ENCODE measurements at places on chromosomes 5 and 9.
A peak's percentile ranks its signal among the peaks of the same experiment; 100 is the strongest.

- no peak for DNase-seq
These were observed 49.7 kb downstream of the MYO10 start for GRCh38 chr5:16886366-16886736.

DNA sequence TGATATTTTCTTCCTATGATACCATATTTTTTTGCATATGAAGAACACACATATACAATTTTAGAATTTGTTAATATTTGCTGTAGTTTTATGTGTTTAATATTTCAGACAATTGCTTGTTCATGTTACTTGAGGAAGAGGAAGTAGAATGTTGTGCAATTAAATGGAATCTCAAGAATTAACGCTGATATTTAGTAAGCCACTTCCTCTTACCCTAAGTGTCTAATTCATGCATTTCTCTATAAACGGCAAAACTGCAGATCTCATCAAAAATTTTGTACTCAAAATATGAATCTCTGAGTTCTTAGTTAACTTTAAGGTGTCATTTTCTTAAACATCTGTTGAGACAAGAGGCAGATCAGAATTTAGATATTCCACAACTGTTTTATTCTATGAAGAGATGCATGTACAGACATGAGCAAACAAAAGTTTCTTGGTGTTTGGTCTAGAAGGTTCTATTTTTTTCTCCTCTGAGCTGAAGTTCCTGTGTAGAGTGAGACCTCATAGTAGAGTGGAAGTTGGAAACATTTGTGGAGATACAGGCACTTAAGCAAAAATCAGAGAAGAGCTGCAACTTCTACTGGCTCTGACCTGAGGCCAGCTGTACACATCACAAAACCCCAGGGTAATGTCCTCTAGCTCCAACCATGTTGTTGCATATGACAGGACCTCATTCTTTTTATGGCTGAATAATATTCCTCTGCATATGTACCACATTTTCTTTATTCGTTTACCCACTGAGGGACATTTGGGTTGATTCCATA, 16.6 kb upstream of the TGFBI start:
- no peak for DNase-seq

GRCh38 chr5:90909101-90909503, 350.5 kb downstream of the ADGRV1 start:
- DNase-seq: no peak

DNA sequence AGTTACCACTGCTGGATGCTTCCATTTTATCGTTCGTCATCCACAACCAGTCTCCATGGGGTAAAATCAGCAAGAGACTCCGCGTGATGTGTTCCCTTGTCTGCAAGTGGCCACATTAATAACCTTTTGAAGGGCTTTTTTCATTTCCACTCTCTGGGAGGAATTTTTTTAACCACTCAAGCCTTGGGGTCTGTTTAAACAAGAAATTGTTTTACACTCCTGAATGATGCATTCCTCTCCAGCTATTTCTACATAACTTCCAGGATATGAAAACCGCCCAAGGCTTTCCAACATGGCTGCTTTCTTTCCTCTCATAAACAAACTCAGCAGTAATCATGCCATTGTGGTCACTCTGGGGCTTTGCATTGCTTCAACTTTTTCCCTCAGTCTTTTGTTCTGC, 217.2 kb upstream of the DAPK1 start:
- no peak for DNase-seq

DNA sequence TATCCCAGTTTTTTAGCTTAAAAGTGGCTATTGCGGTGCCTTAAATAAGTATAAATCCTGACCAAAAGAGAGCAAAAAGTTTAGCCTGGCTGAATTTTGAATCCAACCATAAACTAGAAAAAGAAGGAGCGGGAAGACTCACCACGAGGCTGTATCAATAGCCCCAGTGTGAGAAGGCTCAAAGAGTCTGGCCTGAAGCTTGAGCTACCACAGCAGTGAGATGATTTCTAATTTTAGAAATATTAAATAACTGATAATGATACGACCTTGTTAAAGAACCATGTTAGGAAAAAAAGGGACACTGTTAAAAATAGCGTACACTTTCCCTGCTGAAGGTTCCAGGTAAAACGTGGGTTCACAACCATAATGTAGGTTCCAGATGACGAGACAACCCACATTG, 134.1 kb upstream of the ZNF462 start:
- no peak for DNase-seq

- DNase-seq: no peak
These were observed 193.3 kb upstream of the SNX2 start for GRCh38 chr5:122581629-122582028.

GRCh38 chr9:93659837-93660177, 83.4 kb downstream of the PHF2 start:
- DNase-seq: no peak

DNA sequence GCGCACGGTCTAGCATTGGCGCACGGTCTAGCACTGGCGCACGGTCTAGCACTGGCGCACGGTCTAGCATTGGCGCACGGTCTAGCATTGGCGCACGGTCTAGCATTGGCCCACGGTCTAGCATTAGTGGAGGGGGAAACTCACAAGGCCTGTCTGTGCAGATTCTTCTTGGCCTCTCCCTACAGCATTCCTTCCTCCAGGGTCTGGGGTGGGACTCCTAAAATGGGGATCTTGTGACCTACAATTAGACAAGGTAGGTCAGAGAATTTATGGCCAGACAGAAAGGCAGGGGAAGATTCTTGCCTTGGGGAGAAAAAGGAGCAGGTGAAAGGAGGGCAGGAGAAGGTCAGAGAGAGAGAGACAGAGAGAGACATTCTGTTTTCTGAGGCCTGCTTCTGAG, 5.4 kb upstream of the GBGT1 start:
- no peak for DNase-seq

- no peak for DNase-seq
These were observed 137.2 kb upstream of the ZNF608 start for GRCh38 chr5:124883681-124884080.

- DNase-seq: peak; percentile 31
These were observed at the start of gene SLC35D2 for GRCh38 chr9:96383165-96383942. SLC35D2 (minus strand) TSS chr9:96383711; CDS start chr9:96383634, 77 bp downstream.

DNA sequence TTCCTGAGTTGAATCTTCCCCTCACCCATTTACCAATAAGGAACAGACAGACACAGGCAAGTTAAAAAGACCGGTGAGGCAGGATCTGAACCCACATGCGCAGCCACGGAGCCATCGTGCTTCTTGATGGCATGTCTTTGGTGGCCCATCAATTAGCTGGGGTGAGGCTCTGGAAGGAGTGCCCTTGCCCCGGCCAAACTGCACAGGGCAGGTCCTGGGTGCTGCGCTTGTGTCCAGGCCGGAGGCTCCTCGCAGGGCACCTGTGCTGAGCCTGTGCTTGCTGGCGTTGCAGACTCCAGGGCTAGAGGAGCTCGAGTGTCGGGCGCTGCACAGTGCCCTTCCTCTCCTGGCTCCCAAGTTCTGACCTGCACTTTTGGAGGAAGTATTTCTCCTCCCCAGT, 66.4 kb downstream of the PSMB7 start:
- no peak for DNase-seq

GRCh38 chr9:114048533-114049415, 29.3 kb downstream of the AMBP start:
- DNase-seq: no peak

- DNase-seq: no peak
These were observed 5.2 kb downstream of the SH2D3C start for GRCh38 chr9:127773272-127773671.

DNA sequence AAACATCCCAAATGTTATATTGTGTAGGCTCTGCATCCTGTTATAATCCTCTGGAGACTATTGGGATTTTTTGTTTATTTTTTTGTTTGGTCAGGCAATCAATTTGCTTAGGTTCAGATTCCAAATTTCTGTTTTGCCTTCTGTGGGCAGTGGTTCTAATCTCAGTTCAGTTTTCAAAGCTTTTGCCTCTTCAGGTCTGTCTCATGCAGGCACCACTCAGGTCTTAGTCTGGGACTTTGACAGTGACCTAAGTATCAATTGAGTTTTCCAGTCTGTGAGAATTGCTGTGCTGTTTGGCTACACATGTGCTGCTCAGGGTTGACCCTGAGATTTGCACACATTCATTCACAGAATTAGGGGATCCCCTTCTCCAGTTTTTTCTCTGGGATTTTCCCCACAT, 14.1 kb downstream of the SNX2 start:
- DNase-seq: no peak

- no peak for DNase-seq
These were observed 26.7 kb downstream of the LNPEP start for GRCh38 chr5:96962540-96962991.

DNA sequence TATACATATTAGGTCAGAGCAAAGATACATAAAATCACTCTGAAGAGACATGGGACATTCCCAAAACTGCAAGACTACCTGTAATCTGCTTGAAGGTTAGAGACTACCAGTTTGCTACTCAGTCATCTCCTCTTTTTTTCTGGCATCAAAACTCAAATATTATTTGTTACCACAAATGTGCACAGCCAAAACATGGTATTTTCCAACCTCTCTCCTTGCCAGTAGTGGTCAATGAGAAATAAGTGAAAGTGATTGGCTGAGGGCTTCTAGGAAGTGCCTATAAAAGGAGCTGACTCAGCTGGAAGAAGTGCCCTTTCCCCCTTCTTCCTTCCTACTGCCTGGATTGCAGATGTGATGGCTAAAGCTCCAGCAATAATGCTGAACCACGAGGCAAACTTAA, 13.8 kb downstream of the GZMK start:
- DNase-seq: no peak

DNA sequence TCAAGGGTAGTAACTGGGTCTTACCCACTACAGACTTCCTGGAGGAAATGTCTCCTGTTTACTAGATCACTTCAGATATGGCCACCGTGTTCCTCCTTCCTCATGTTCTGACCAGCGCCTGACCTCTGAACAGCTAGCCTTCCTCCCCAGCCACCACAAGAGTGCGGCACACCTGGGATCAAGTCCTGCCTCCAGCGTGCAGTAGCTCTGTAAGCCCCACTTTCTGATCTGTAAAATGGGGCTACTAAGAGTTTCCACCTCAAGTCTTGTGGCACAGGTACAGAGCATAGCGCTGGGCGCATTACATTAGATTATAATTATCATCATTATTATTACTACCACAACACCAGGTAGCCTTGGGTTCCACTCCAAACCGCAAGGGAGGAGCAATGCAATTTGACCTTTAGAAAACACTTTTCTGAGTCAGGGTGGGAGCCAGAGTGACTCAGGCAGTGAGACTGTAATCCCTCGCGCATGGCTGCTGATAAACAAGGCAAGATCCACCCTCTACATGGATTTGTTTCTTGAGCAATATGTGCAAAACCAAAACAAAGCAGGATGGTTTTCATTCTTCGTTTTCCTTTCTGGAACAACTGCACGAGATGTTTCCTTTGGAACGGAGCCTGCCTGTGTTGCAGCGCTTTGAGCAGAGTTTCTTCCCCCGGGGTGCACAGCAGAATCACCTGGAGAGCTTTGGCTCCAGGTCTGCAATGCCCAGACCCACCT, 65.0 kb upstream of the ANGPTL2 start:
- no peak for DNase-seq

DNA sequence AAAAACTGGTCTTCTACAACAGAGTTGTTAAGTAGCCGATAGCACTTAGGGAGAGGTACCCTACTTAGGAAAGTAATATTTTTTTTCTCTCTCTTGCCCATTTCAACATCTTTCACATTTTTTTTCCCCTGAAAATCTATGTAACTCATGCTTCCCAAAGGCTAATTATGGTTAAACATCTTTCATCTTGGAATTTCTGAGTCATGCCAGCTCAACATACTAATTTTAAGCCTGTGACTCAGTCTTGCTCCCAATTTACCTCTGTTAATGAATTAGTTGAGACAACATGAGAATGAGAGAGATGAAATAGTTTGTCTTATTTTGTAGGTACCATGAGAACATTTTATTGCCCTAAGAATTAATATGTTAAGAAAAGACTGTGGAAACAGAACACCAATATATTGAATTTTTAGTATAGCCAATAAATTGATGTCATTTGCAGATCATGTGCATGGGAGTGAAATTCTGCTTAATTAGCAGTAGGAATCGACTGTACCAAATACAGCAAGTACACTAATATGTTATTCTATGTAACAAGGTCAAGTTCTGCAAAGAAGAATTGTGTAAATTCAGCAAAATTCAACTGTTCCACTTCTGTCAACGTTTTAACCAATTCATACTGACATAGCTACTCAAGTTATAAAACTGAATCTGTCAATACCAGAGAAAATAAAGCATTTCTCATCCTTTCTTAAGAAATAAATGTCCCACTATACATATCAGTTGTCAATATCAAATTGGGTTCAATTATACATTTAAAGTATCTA, 550.0 kb downstream of the PTPRD start:
- DNase-seq: no peak

DNA sequence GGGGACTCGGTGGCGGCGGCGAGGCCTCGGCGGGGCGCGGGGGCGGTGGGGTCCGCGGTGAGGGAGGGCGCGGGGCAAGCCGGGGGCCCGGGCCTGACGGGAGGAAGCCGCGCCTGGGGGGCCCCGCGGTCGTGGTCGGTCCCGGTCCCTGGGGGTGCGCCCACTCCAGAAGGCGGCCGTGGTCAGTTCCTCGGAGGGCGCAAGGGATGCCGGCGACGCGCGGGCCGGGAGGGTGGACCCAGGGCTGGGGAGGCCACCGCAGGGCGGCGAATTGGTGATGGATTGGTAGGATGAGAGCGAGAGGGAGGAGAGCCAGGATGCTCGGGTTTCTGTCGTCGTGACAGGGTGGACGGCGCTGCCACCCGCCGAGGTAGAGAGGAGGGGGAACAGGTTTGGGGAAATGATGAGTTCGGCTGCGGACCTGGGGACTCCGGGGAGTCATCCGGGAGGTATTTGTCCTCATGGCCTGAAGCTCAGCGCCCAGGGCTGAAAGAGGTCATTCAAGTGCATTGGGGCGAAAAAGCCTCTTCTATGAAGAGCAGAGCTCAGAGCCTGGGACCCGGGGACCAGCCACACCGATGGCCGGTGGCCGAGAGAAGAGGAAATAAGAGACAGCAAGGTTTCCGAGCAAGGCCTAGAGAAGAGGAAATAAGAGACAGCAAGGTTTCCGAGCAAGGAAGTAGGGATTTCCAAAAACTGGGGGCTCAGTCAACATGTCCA, 557 bp downstream of the GNG10 start:
- DNase-seq: peak; percentile 33

DNA sequence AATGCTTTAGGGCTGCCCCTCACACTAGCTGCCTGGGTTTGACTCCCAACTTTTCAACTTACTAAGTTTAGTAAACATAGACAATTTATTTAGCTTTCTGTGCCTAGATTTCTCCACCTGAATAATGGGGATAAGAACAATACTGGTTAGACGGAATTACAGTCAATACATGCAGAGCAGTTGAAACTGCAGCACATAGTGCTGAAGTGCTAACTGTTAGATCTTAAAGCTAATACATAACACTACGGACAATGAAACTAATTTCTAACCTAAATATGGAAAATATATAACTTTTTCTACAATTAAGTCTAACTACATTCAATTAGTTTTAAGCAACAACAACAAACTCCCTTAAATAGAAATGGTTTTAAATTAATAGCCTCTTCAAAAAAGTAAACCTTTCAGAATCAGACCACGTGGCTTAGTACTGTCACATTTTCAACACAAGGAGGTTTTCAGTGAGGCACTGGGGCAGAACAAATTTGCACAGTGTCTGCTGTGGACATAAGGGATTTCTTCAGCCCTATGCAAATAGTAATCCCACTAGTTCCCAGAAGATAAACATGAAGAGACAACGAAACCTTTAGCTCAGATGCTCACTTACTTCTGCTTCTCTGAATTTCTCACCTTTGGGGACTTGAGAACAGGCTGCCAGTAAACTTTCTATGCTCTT, 293.4 kb downstream of the EDIL3 start:
- no peak for DNase-seq

- no peak for DNase-seq
These were observed 58.0 kb downstream of the RNF38 start for GRCh38 chr9:36341936-36342577.

Data from NCI-H2081 (cell line).